EH (cell line): ENCODE measurements at places on chromosomes 5 and 9.

DNA sequence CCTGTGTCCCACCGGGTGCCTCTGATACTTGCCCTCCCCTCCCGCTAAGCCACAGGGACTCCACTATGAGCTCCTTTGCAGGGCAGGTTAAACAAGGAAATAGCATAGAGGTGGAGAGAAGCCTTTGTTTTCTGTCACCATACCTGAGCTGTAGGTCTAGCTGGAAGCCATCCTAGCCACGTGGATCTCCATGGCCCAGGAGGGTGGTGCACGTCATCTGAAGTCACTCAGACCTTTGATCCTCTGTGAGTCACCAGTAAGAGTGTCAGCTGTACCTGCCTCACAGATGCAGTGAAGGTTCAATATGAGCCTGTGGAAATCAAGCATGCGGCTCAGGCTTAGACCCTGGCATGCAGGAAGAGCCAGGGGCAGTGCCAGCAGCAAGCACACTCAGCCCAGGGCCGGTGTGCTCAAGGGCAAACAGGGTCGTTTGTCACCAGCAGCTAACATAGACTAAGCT, 55.1 kb downstream of the ASS1 start:
- no peak for DNase-seq

- peak; percentile 47 for DNase-seq
Observed at GRCh38 chr9:113548221-113549041, 84.9 kb downstream of the RGS3 start.

DNA sequence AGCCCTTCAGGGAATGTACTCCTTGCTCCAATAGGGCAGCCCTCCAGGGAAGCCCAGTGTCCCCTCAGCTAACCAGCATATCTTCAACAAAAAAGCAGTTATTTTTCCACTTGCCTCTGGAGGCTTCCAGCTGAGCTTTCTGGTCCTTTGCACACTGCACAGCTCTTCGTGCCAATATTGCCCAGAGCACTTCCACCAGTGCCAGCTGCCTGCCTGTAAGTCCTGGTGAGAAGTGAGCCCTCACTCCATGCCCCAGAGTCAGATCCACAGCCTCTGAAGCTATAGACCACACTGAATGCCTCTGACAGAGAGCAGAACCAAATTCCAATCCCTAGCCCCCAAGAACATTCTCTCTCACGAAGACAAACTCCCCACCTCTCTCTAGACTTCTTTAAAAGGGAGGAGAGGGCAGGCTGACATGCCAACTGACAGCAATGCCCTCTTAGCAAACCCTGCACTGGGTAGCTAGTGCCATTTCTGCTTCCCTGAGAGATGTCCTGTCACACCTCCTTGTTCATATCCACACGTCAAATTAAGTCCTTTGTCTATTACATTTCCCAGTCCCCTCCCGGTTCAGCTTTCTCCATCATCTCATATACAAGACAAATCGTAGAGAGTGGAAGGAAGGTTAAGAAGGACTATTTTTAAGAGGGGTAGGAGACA, 12.7 kb upstream of the HEXB start:
- DNase-seq = no peak

- no peak for DNase-seq
Observed at GRCh38 chr9:77170991-77171699, 6.2 kb upstream of the VPS13A start.

DNA sequence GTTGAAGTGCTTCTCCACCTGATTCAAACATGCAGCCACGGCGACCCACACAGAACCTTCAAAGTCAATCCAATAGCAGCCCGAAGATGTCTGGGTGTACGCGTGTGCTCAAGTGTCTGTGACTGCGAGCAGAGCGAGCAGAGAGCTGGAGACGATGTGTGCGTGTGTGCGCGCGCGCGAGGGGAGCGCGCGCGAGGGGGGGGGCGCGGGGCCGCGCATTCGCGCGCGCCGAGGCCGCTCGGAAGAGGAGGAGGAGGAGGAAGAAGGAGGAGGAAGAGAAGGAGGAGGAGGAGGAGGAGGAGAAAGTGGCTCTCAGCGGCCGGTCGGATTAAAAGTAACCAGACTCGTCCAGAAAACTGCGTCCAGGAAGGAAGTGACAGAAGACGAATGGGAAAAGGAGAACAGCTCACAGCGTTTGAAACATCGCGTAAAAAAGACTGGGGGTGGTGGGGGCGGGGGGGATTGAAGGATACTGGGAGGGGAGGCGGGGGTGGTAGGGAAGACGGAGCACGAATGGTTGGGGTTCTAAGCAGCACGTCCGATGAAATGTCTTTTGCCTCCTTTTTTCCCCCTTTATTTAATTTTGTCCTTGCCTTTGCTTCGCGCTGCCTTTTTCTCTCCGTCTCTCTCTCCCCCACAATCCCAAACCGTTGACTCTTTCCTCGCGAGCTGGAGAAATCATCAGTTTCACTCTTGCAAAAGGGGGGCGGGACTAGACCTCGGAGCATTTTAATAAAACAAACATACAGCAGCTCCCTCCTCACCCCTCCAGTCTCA, at the start of gene MEF2C:
Gene MEF2C (minus strand): TSS at position 126 of the 777 bp plus-strand sequence. CDS start 59,396 bp downstream, outside the sequence.
- peak; percentile 79 for DNase-seq

- DNase-seq = no peak
Observed at GRCh38 chr9:117076571-117077290, 338.1 kb downstream of the ASTN2 start.
